A549 treated with Hydrocortisone at 1 μM for 4 hours (cell line): ENCODE measurements at places on chromosomes 7 and 10. TPM values are rescaled to one million over a fixed set of nuclear protein-coding genes. Genes with fewer than 3 reads are reported as not detected.

LRRN3 gene
- total RNA-seq: 0.05 TPM in 1 of 5 replicates, not detected in the others

ODAD2 gene
- 0.05 TPM in 1 of 5 replicates, not detected in the others for total RNA-seq

WEE2 gene
- total RNA-seq: not detected in 5 replicates

PRR15 gene
- total RNA-seq: 4.0 to 5.6 TPM (median 4.9 TPM) in 5 replicates

SUN3 gene
- 0.09 to 0.32 TPM in 2 of 5 replicates, not detected in the others for total RNA-seq

DDC gene
- total RNA-seq: 0.54 to 1.3 TPM (median 0.85 TPM) in 5 replicates

ADAMTS14 gene
- total RNA-seq: 0.12 to 0.24 TPM (median 0.16 TPM) in 5 replicates

GPER1 gene
- 0.93 to 1.3 TPM (median 1.2 TPM) in 5 replicates for total RNA-seq

SLIT1 gene
- 0.06 to 0.17 TPM (median 0.09 TPM) in 5 replicates for total RNA-seq

VPS37D gene
- 3.1 to 5.7 TPM (median 4.8 TPM) in 5 replicates for total RNA-seq

PTPRN2 gene
- 0.77 to 1.1 TPM (median 0.97 TPM) in 5 replicates for total RNA-seq

ICA1 gene
- total RNA-seq: 1.2 to 1.7 TPM (median 1.5 TPM) in 5 replicates

RHEB gene
- 109 to 164 TPM (median 153 TPM) in 5 replicates for total RNA-seq

FOXI2 gene
- total RNA-seq: not detected in 5 replicates

CUZD1 gene
- 1.3 to 1.4 TPM (median 1.3 TPM) in 5 replicates for total RNA-seq

LRMDA gene
- total RNA-seq: 3.6 to 5.1 TPM (median 4.4 TPM) in 5 replicates

ETV1 gene
- 1.6 to 2.5 TPM (median 2.1 TPM) in 5 replicates for total RNA-seq

CNNM1 gene
- 21.9 to 28.6 TPM (median 26.2 TPM) in 5 replicates for total RNA-seq

CYP2C18 gene
- total RNA-seq: 0.06 to 0.15 TPM (median 0.10 TPM) in 4 of 5 replicates, not detected in the other

RPEL1 gene
- total RNA-seq: 0.06 TPM in 1 of 5 replicates, not detected in the others

VWA2 gene
- total RNA-seq: 0.05 TPM in 3 of 5 replicates, not detected in the others

PNLIPRP3 gene
- total RNA-seq: 0.03 to 0.05 TPM in 2 of 5 replicates, not detected in the others
